H7 (cell line): ENCODE measurements at places on chromosomes 4 and X.

DNA sequence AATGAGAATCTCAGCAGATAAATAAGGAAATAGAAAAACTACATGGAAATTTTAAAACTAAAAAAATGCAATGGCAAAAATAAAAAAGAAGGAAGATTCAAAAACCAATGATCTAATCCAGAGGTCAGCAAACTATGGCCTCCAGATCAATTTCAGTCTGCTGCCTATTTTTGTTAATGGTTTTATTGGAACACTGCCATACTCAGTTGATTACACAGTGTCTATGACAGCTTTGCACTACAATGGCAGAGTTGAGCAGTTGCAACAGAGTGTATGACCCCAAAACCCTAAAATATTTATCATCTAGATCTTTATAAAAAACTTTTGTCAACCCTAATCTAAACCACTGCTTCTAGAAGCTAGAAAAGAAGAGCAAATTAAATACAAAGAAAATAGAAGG lies 170.3 kb downstream of the RAB28 start:
- no peak for DNase-seq

- peak; percentile 26 for DNase-seq
Observed at GRCh38 chr4:165872461-165873297, at the start of gene TLL1. Gene TLL1 (plus strand): TSS chr4:165873237. CDS start chr4:165873905, 668 bp downstream.

GRCh38 chrX:24515447-24515846 lies 50.4 kb downstream of the PDK3 start:
- DNase-seq = peak; percentile 22

DNA sequence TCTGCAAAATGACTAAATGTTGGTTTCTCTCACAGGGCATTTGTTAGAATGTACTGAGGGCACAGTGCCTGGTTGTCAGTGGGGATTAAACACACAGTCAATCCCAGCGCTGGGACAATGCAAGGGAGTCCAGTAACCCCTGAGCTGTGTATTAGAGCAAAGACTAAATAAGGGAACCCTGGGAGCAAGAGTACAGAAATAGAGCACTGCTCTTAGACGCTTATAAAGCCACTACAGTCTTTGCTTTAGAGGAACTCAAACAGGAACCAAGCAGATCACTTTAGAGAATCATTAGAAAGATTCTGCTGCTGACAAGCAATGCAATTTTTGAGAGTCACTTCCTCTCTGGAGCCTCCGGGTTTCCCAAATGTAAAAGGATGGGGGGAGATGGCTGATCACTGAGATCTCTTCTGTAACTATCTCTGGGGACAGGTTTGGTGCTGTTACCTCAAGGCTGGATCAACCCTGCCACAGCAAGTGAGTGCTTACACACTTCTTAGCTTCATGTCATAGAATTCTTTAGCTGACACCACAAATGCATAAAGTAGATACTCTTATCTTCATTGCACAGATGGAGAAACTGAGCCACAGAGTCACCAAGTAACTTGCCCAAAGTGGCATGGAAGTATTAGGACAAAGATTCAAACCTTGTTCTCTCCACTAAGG lies 137.8 kb upstream of the CPEB2 start:
- no peak for DNase-seq

DNA sequence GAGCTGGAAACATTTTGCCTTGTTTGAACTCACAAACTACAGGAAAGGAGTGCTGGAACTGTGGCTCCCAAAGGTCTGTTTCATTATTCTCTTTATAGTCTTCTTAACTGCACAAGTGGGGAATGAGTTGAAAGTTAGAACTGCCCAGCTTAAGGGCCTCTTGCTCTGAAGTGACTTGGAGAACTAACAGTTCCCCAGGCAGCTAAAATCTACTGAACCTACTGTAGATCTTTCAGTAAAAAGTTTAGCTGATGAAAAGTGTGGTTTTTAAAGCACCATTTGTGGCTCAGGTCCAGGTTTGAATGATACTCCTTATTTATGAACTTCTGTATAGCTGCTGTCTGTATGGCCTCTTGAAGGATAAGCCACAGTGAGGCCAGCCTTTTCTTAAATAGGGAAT lies 353.8 kb downstream of the MAPK10 start:
- DNase-seq = no peak

- no peak for DNase-seq
Observed at GRCh38 chr4:179530958-179531357, 2088.7 kb upstream of the AGA start.

DNA sequence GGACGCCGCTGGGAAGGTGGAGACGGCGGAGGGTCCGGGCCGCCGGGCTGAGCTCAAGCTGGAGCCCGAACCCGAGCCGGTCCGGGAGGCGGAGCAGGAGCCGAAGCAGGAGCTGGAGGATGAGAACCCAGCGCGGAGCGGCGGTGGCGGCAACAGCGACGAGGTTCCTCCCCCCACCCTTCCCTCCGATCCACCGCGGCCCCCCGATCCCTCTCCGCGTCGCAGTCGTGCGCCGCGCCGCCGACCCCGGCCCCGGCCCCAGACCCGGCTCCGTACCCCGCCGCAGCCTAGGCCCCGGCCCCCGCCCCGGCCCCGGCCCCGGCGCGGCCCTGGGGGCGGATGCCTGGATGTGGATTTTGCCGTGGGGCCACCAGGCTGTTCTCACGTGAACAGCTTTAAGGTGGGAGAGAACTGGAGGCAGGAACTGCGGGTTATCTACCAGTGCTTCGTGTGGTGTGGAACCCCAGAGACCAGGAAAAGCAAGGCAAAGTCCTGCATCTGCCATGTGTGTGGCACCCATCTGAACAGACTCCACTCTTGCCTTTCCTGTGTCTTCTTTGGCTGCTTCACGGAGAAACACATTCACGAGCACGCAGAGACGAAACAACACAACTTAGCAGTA lies 483 bp downstream of the USP27X start:
- DNase-seq = peak; percentile 66

- no peak for DNase-seq
Observed at GRCh38 chr4:2172627-2173231, 69.2 kb downstream of the HAUS3 start.
